ENCODE measurements at places on chromosomes 2 and 18.

DNA sequence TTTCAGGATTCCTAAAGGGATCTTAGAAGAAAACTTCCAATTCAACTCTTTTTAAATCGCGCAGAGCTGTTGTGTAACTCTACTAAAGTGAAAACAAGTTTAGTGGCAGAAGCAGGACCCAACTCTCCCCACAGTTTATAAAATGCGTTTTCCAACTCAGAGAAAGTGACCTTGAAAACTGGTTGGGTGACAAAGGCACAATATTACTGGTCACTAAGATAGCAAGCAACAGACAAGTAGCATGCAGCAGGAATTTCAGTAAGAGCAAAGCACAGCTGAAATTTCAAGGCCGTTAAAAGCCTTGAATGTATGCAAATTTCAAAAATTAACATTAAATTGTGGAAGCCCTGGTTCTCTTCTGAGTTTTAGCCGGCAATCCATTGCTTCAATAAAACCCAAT is 66.9 kb downstream of the STK39 start:
- no peak for DNase-seq

DNA sequence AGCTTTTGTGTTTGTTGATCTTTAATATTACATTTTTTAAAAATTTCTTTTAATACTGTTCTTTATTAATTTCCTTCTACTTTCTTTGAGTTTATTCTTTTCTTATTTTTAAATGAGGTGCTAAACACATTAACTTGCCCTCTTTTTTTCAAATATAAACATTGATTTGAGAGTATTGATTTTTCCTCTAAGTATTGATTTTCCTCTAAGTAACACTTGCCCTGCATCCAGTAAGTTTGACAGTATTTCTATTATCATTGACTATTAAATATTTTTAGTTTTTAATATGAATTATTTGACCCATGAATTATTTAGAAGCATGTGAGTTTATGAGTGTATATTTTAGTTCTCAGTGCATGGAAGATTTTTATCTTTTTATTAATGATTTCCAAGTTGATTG is 337.0 kb upstream of the RAB12 start:
- no peak for DNase-seq

- no peak for DNase-seq
Measured at GRCh38 chr2:42810971-42811811, 18.8 kb upstream of the HAAO start.

GRCh38 chr2:85213404-85213803 is 80.2 kb downstream of the TCF7L1 start:
- DNase-seq, result no peak

DNA sequence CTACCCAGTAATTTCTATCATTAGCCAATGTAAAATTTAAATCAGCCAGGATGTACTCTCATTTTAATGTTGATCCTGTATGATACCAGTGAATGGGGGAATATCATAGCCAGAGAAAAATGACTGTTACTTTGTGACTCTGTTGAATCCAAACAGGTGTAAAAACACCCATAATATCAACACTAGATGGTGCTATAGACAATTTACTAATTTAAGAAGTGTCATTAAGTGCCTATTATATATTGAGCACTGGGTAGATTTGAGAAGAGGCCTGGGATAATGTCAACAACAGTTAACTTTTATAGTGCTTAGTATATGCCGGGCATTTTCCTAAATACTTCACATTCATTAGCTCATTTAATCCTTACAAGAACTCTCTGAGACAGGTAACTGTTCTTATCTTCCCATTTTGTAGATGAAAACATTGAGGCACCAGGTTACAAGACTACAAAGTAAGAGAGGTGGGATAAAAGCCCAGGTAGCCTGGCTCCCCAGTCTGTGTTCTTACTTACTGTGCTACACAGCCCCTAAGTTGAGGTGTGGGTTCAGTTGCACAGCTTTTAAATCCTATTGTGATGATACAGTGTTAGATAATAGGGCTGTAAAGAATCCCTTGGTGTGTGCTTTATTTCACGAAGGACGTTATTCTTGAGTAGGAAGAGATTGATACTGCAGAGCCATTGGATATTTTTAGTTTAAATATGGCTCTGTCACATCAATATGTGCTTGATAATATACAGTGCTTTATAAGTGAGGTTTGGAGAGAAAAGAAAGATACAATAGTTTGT is 325.5 kb downstream of the AGPS start:
- no peak for DNase-seq

DNA sequence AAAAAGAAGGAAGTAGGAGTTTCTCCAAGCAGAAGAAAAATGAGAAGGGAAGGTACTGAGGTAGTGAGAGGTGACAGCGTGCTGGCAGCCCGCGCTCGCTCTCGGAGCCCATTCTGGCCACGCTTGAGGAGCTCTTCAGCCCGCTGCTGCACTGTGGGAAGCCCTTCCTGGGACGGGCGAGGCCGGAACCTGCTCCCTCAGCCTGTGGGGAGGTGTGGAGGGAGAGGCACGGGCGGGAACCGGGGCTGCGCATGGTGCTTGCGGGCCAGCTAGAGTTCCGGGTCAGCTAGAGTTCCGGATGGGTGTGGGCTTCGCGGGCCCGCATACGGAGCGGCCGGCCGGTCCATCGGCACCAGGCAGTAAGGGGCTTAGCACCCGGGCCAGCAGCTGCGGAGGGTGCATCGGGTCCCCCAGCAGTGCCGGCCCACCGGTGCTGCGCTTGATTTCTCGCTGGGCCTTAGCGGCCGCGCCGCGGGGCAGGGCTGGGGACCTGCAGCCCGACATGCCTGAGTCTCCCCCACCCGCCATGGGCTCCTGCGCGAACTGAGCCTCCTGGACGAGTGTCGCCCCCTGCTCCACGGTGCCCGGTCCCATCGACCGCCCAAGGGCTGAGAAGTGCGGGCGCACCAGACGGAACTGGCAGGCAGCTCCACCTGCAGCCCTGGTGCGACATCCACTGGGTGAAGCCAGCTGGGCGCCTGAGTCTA is 11.1 kb upstream of the CYS1 start:
- no peak for DNase-seq

DNA sequence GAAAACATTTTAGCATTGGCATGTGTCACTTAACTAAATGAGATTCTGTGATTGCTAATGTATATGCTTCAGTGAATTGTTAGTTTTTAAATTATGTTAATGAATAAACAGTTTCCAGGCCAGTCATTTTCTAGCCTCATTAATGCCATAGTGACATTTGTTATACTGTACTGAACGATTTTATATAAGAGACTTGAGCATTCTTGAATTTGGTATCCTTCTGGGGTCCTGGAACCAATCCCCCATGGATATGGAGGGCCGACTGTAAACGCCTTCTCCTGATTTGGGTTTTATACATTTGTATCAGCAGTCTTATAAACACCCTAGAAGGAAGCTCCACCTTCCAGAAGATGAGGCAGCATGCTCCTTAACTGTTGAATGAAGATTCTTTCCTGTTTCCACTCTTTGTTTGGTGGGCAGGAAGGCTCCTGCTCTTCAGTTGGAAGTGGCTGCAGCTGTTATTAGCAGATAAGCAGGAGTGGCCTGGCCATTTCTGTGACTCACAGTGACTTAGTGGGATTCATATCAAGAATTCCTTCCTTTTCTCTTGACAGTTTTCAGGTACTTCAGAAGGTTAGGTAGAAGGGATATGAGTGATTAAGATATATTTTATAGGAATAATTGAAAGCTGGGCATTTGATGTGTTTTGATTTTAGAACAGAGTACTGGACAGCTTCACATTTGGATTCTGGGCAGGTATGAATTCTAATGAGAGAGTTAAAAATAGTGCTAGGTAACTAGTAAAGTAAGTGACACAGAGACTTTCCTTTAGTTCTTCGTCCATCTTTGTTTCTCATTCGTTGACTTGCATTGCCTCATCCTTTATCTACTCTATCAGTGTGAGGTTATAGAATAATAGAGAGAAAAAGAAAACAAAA is 124.9 kb downstream of the PLCL1 start:
- DNase-seq, result no peak

DNA sequence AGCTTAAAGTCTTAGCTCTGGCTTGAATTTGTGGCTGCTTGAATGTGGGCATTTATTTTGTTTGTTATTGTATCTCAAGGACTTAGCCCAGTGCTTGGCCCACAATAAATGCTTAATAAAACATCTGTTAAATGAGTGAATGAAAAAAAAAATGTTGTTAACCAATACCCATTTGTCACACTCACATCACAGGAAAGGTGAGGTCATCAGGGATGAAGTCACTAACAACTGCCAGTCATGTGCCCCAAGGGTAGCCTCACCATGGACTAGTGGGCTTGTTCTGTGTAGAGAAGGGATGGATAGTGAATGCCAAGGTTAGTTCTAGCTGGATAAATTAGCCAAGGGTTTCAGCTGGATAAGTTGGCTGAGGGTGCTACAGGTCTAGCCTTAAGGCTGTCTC is 3.0 kb downstream of the NRBP1 start:
- DNase-seq, result peak; percentile 4

DNA sequence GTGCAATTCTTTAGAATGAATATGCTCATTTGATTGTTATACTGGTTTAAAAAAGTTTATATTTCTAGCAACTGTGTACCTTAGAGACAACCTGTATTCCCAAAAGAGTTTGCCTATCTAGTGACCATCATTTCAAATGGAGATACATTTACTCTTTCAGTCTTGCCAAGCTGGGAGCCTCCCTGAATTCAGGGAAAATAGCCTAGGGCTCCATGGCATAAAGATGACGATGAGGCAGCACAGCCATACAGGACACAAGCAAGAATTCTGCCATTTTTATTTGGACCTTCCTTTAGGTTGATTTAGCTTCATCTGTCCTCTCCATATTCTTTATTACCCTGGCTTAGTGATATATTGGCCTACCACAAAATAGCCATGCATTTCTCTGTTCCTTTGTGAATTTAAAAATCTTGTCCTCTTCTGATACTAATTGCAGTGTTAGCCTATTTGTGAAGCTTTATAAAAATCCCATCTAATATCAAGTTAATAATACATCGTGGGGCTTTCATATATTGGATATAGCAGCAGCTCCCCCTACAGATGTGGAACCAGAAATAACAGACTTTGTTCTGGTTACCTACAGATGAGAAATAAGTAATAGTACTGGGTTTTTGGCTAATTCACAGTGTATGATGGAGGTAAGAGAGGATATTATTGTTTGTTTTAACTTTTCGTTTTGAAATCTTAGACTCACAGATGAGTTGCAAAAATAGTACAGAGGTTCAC is 1661.9 kb upstream of the PIK3C3 start:
- DNase-seq, result no peak

DNA sequence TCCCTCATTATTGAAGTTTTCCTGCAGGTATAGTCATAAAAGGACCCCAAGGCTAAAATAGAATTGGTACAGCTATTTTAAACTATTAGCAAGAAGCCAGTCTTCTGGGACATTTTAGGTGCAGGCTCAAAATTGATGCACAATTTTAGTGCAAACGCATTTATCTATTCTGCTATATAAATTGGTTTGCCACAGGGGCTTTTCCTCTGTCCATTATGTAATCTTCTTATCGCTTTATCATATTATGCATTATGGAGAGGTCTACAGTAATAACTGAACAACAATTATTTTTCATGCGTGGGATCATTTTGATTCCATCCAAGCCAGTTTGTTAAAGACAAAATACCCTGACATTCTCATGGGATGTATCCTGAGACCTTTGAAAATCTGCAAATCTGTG is 54.6 kb downstream of the RBM43 start:
- DNase-seq, result no peak

- DNase-seq, result peak; percentile 1
Measured at GRCh38 chr2:11234309-11234708, 79.0 kb downstream of the SLC66A3 start.

GRCh38 chr2:197889041-197889440 is 84.6 kb downstream of the PLCL1 start:
- peak; percentile 89 for DNase-seq

DNA sequence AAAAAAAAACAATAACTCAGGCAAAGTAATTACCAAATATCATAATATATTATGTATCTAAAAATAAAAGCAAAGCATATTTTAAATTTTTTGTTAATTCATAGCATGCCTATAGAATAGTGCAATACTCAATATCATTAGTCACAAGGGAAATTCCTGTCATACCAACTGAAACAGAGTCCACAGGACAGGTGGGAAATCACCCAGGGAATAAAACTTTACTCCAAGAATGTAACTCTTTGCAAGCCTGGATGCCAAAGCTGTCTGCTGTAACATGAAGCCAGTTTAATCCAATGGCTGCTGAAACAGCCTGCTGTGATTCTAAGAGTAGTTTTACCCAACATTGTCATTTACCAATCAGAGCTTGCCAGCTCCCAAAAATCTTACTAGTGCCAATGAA is 40.0 kb upstream of the SULT1C3 start:
- no peak for DNase-seq

All from MV-4-11 (cell line).